Activated CD4-positive, CD25-positive, alpha-beta regulatory T cell (primary cell): ENCODE measurements at places on chromosomes 13 and 19.
A peak's percentile ranks its signal among the peaks of the same experiment; 100 is the strongest.

DNA sequence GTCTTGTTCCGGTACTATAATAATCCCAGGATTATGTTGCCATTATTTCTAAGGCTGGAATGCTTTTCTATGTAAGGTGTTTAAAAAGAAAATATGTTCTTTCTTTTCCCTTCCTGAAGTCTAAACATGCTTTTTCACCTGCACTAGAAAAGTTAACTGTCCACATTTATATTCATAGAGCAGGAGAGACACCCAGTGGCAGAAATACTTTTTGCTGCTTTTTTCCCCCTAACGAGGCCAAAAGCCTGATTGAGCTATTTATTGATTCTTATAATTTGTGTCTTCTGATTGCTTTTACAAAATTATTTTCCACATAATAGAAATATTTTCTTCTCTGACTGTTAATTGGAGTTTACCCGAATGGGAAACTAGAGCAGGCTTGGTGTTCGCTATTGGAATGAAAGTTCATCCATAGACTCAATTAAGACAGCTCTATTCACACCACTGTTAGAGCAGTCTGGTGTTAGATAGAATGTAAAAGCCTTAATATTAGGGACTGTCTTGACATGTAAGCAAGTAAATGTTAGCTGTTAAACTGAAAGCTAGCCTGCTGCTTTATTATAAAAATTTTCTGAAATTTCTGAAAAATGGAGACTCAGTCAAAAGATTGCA, 15.8 kb downstream of the GPR180 start:
- DNase-seq = no peak

DNA sequence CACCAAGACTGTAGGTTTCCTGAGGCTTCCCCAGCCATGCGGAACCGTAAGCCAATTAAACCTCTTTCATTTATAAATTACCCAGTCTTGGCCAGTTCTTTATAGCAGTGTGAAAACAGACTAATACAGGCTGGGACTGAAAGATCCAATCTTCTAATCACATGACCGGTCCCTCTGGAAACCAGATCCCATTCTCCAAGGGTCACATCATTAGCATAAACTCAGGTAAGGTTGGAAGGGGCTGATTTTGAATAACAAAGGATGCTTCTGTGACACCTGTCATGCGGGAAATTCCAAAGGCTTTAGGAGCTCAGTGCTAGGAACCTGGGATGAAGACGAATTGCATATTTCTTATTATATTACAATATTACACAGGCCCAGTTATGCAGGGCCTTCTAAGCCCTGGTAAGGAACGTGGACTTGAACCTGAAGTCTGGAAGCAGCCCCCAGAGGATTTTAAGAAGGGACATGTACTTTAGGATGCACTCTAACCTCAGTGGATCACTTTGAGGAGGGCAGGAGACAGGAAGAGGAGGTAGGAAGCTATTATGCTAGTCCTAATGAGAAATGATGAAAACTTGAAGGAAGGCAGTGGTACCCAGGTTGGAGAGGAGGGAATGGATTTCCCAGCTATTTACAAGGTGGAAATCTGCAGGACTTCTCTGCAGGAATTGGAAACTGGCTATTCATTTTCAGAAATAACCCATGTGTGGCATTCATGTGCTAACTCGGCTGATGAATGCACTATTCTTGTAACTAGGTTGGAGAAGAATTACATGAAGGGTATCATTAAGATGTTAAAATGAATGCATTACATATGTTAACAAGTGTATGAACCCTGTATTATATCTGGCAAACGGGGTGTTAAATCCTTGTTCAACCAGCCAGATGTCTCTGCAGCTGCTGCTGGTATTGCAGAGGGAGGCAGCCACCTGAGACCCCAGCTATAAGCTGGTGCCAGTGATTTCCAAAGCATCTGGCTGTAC, 19.3 kb downstream of the TNFSF11 start:
- no peak for DNase-seq

- DNase-seq = no peak
Measured at GRCh38 chr13:74889321-74889720, 592.6 kb downstream of the TBC1D4 start.

GRCh38 chr19:2782329-2782935, 641 bp downstream of the SGTA start:
- DNase-seq = no peak

DNA sequence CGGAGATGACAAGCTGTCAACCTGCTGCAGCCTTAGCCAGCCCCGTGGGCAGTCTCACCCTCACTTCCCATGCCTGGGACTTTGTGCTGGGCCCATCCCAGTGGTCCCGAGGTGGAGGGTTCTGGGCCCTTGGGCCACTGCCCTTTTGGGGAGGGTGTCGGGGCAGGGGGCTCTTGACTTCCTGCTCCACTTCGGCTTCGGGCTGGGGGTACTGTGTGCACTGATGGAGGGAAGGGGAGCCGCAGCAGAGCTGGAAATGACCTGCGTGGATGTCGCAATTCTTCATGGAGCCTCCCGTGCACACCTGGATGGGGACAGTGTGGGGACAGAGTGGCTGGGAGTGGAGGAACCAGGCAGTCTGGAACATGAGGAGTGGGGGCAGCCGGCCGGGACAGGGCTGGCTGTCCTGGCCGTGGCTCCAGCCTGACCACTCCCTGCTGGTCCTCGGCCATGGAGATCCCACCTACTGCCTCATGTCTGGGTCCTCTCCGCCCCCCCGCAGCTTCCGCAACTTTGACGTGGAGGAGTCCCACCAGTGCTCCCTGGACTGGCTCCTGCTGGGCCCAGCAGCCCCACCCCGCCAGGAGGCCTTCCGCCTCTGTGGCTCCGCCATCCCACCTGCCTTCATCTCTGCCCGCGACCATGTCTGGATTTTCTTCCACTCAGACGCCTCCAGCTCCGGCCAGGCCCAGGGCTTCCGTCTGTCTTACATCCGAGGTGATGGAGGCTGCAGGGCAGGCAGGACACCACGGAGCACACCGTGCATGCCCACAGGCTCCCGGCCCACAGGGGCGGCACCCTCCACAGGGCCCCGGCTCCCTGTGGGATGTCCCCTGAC, 10.2 kb downstream of the LRP3 start:
- no peak for DNase-seq

DNA sequence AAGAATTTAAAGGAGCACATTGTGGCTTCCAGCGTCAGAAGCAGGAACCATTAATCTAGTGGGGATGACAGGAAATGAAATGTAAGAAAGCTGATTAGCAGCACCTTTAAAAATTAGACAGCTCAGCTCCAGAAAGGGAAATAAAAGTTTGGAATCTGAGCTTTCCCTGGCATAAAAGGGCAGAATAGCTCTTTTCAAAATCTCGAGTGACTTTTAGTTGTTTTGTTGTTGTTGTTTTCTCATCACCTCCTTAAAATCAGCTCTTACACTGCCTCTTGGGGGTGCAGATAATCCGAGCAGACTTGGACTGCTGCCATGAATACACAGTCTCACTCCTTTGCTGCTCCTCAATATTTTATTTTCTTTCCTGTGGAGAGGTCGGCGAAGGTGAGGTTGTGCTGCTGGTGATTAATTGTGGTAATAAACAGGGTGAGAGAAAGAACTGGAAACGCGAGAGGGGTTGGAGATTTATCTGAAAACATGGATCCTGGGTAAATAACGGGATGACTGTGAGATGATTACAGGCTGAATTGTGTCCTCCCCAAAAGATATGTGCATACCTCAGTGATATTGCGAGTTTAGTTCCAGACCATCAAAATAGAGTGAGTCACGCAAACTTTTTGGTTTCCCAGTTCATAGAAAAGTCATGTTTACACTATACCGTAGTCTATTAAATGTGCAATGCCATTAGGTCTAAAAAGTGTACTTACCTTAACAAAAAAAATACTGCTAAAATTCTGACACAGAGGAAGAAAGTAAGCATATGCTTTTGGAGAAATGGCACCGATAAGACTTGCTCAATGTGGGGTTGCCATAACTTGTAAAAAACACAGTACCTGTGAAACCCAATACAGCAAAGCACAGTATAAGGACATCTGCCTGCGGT, 787.7 kb downstream of the UQCRFS1 start:
- DNase-seq = no peak

DNA sequence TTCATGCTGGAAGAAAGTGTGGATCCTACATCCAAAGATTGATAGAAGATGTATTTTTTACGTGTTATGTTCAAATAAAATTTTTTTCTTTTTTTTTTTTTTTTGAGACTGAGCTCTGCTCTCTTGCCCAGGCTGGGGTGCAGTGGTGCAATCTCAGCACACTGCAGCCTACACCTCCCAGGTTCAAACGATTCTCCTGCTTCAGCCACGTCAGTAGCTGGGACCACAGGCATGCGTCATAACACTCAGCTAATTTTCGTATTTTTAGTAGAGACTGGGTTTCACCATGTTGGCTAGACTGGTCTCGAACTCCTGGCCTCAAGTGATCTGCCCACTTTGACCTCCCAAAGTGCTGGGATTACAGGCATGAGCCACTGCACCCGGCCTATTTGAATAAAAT, 65.7 kb downstream of the KLF12 start:
- DNase-seq = no peak

- DNase-seq = no peak
Measured at GRCh38 chr13:106183410-106184065, 351.9 kb downstream of the EFNB2 start.

GRCh38 chr19:4415352-4415751, 12.9 kb downstream of the CHAF1A start:
- DNase-seq = no peak

GRCh38 chr13:79675931-79676660, 195.1 kb downstream of the NDFIP2 start:
- no peak for DNase-seq

- peak; percentile 15 for DNase-seq
Measured at GRCh38 chr13:36297366-36298338, at the start of gene CCDC169. Gene CCDC169 (minus strand): TSS chr13:36297814. CDS start chr13:36297719, 95 bp downstream.

DNA sequence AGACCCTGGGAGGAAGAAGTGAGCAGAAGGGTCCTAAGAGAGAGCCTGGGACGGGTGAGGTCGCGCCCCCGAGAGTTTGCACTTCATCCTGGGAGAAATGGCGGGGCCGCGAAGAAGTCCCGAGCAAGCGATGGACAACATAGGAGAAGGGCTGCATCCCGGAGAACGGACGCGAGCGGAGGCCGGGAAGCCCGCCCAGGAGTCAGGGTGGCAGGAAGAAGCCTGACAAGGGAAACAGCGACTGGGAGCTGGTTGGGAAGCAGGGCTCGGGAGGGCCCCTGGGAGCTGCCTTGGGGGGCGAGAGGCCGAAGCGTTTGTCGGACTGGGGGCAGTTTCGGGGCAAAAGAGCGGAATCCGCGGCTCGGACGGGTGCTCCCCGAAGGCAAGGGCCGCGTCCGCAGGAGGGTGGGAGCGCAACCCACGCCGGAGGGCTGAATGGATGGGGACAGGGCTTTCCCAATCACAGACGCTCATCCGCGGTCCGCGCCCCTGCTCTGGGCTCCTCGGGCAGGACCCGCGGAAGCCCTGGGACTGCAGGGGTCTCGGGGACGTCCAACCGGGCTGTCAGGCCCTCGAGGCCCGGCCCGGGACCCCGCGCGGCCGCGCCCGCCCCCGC, 469 bp downstream of the ABHD17A start:
- DNase-seq = no peak

- DNase-seq = no peak
Measured at GRCh38 chr19:1811472-1811894, 593 bp downstream of the ATP8B3 start.

DNA sequence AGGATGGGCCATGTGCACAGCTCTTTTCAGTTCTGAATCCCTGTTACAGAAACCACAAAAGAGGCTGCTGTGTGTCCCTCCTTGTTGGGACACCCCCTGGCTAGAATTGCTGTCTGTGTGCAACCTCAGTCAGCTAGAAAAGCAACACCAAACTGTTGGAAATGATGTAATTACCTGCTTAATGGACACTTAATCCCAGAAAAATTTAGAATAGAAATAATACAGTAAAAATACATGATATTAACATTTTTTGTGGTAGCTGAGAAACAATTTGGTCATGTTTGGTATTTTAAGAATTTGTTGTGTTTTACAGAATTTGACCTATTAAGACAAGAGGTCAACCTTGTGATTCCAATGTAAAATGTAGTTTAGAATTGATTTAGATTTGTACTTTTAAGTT, 46.8 kb downstream of the FAM124A start:
- DNase-seq = no peak

DNA sequence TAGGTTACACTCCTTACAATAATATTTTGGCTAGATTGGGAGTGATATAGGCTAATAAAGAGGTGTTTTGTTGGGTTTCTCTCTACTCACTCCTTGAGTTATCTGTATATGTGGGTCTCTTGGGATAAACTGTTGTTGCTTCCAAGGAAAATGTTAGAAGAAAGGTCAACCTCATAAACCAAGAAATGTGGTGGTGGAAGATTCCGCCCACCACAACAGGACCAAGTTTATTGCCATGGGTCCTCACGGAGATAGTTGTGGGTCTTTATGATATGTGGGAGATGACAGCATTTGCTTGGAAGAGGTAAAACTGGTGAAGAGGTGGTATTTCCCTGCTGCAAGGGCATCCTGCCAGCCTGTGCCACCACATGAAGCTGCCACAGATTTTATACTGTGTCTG, 259.6 kb downstream of the DCLK1 start:
- DNase-seq = no peak

GRCh38 chr19:10112895-10113591, 1.6 kb downstream of the P2RY11 start:
- DNase-seq = peak; percentile 34

GRCh38 chr13:20901668-20902437, 693 bp downstream of the XPO4 start:
- DNase-seq = no peak

GRCh38 chr19:43412441-43412840, 2.2 kb upstream of the TEX101 start:
- no peak for DNase-seq

DNA sequence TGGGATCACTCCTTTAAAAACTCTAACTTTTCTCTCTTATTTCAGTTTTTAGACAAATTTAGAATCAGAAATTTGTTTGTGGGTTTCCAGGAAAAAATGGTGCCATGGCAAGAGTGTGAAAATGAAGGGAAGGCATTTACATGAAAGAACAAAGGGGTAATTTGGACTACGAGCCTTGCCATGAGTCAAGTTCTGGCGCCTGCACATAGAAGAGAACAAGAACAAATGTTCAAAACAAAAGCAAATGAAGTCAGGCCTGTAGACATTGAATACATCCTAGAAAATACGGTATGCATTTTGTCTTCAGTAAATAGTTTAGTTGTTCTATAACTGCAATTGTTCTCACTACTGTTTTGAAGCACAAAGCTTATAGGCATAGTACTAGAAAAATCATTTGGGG, 1390.5 kb downstream of the EFNB2 start:
- no peak for DNase-seq

- DNase-seq = no peak
Measured at GRCh38 chr13:91904597-91904996, 506.2 kb downstream of the GPC5 start.

- DNase-seq = peak; percentile 65
Measured at GRCh38 chr19:8208922-8209461, at the start of gene CERS4. Gene CERS4 (plus strand): TSS chr19:8209370. CDS start chr19:8251077, 41,707 bp downstream.

DNA sequence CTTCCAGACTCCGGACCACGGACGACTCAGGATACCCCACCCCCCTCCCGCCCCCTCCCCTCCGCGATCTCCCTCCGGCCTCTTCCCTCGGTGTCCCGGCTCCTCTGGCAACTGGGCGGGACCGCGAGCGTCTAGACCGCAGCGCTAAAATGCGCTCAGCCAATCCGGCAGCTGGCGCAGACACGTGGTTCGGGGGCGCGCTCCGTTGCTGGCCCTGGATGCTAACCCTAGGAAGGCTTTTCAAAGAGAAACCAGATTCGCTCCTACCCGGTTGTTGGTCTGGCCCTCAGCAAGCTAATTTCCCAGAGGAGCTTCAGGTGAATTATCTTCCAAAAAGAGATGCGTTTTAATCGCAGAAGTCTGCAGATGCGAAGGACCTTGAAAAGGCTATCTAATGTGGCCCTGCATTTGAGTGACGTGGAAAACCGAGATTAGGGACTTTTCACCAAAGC, at the start of gene DZIP1:
Gene DZIP1, minus strand, starts transcription at position 106 of the 452 bp plus-strand sequence. CDS start 2,677 bp downstream, outside the sequence.
- no peak for DNase-seq
